ENCODE measurements at places on chromosomes 16 and 17.

- no peak for DNase-seq
Observed at GRCh38 chr17:81323083-81323369, 27.9 kb upstream of the SLC38A10 start.

DNA sequence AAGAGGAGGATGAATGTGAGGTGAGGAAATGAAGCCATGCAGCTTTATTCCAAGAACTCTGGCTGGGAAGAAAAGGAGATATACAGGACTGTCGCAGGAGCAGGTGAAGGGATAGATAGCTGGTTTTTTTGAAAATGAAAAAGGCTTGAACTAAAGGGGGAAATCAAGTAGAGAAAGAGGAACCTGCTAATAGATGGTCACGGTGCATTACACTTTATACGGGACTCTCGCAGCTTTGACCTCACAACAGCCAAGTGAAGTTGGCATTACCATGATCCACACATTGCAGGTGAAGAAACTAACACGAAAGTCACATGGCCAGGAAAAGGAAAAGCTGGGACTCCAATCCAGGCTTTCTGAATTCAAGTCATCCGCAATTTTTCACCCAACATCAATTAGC is 86.9 kb downstream of the HS3ST2 start:
- no peak for DNase-seq

- DNase-seq = no peak
Observed at GRCh38 chr16:50599494-50599893, 51.3 kb downstream of the NKD1 start.

DNA sequence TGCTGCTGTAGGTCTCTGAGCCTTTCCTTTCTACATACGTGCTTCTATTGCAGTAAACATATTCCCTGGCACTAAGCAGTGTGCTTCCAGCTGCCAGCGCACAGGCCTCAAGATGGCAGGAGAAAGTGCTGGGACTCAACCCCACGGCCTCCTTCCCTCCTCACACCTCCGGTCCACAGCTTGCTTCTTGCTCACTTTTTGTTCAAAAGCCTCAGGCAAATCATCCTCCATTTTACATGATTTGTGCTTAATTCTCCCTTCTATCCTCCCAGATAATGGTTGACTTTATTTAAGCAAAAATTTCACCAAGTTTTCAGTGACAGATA is 5.4 kb downstream of the CDK5R1 start:
- no peak for DNase-seq

- no peak for DNase-seq
Observed at GRCh38 chr17:55731586-55732250, 9.1 kb upstream of the TMEM100 start.

DNA sequence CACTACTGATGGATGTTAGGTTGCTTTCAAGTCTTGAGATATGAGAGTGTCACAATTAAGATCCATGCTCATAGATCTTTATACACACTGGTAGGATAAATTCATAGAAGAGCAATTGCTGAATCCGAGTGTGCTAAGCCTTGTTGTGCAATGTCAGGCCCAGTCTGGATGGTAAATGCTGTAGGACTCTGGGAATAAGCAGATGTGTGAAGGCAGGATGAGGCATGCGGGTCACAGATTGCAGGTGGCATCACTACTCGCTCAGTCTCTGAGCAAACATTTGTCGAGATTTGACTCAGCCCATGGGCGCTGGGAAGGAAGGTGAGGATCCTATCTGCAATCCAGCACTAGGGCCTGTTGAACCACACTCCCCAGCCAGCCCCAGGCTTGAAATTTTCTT is 40.7 kb downstream of the TMEM186 start:
- DNase-seq = no peak

- DNase-seq = peak; percentile 7
Observed at GRCh38 chr17:63798572-63799106, 24.7 kb downstream of the DDX42 start.

GRCh38 chr16:660459-661183 is 7.3 kb upstream of the RHOT2 start:
- DNase-seq = peak; percentile 37

- peak; percentile 7 for DNase-seq
Observed at GRCh38 chr17:47120521-47121095, 68.5 kb downstream of the CDC27 start.

DNA sequence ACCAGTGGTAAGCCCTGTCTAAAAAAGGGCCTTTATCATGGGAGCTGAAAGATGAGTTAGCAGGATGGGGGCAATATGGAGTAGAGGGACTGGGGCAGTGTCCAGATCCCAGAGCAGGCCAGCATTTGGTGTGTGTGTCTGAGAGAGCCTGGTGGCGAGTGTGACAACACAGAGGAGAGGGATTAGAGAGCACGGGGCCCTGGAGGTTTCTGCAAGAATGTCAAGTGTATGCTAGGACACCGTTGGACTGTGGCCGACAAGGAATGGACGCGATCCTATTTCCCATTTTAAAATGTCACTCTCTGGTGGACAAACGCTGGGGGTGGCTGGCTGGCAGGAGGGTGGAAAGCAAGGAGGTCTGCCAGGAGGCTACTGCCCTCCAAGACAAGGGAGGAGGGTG is 12.4 kb downstream of the TAC4 start:
- no peak for DNase-seq

- DNase-seq = no peak
Observed at GRCh38 chr17:4666296-4666695, 24.8 kb upstream of the ALOX15 start.

- no peak for DNase-seq
Observed at GRCh38 chr16:74561626-74562025, 45.3 kb downstream of the GLG1 start.

GRCh38 chr16:85627526-85628264 is 14.6 kb downstream of the GSE1 start:
- DNase-seq = no peak

Data from fibroblast of skin of left biceps (primary cell).